Effector memory CD4-positive, alpha-beta T cell (primary cell): ENCODE measurements at places on chromosomes 5 and 9.
A peak's percentile ranks its signal among the peaks of the same experiment; 100 is the strongest.

GRCh38 chr5:127834094-127834531 lies 130.9 kb downstream of the CCDC192 start:
- DNase-seq, result no peak

GRCh38 chr5:3606121-3606831 lies 10.6 kb downstream of the IRX1 start:
- DNase-seq, result no peak

DNA sequence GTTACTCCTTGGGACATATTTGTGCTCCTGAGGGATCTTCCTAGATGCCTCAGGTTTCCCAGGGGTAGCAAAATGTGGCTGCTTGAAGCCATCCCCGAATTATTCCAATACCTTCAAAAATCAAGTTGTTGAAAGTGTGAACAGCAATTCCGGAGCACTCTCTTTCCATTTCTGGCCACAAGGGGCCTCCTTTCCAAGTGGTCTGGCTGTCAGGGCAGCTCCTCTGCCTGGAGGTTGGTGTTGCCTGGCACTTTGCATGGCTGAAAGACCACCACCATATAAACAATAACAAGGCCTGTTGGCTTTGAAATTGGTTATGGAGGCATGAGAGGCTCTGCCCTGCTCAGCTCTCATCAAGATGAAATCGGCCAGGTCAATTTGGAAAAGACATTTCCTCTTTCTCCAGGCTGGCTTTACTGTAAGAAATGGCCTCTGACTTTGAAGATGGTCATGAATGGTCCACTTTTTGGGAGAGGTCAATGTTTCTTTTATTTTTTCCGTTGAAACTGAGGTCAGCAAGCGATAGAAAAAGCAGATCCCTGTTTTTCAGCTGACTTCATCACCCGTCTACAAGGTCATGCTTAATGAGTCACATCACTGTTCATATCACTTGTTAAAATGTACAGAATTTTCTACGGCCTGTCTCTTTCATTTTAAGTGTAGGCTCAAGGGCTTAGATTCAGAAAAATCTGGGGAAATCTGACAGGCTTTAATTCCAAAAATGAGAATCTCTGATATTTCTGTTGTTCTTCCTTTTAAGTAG lies 481.1 kb upstream of the ZNF608 start:
- no peak for DNase-seq

GRCh38 chr9:72476617-72477437 lies 44.6 kb upstream of the TMC1 start:
- DNase-seq, result peak; percentile 2

DNA sequence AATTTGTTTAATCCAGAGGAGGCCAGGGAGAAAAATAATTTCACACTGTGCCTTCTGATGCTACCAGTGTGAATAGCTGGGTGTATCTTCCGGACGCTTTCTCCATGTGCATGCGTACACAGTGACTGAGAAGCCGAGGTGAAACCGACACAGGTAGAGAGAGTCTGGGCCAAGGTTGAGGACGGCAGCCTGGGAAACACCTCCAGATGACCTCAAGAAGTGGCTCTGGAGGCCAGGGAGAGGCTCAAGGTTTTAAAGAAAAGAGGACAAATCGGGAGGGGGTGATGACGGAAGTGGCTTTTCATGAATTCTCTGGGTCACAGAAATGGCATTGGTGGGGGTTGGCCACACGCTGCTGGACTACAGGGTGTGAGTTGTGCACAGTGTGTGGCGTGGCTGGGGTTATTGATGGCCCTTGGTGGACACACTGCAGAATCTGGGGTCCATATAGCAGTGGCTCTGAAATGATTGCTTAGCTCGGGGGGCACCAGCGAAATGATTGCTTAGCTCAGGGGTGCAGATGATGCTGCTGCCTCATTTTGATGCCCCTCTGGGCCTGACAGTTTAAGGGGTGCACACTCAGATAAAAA lies 34.1 kb upstream of the LRRC14B start:
- DNase-seq, result no peak

GRCh38 chr5:58357121-58357520 lies 102.8 kb downstream of the PLK2 start:
- DNase-seq, result no peak

- no peak for DNase-seq
Measured at GRCh38 chr5:151678713-151679112, 8.0 kb downstream of the SPARC start.

DNA sequence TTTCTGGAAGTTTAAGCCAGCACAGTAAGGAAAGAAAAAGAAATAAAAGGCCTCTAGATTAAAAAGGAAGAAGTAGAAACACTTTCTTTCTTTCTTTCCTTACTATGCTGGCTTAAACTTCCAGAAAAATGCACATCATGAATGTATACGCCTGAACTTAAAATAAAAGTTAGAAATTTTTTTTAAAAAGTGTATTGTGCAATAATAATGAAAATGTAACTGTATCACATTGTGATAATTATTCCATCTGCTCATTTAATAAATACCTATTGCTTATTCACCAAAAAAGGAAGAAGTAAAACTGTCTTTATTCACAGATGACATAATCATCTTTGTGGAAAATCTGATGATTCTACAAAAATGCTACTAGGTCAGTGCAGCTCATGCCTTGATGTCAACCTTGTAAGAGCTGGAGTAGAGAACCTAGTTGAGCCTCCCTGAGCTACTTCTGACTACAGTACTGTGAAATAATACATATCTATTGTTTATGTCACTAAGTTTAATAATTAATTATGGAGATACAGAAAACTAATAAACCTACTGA lies 49.4 kb downstream of the MCTP1 start:
- no peak for DNase-seq

GRCh38 chr5:73120222-73121118 lies at the start of gene TMEM171:
TMEM171 (plus strand) TSS chr5:73120575; CDS start chr5:73123374, 2,799 bp downstream.
- peak; percentile 5 for DNase-seq

DNA sequence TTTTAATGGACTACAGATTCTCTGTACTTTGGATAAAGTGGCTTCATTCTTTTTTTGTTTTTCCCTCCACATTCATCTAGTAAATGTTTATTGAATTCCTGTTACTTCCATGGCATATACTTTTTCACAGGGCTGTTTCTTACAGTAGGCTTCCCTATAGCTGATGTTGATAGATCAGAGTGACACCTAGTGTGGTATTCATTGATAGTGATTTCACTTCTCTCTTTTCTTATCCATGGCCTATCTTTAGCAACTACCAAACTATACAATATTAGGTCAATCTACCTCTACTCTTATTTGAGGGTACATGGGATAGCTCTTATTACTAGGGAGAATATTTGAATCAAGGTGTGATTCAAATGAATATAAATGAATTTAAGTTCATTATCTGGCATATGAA lies 35.8 kb downstream of the FSD1L start:
- no peak for DNase-seq

- DNase-seq, result no peak
Measured at GRCh38 chr5:126707080-126707479, 69.9 kb upstream of the LMNB1 start.

DNA sequence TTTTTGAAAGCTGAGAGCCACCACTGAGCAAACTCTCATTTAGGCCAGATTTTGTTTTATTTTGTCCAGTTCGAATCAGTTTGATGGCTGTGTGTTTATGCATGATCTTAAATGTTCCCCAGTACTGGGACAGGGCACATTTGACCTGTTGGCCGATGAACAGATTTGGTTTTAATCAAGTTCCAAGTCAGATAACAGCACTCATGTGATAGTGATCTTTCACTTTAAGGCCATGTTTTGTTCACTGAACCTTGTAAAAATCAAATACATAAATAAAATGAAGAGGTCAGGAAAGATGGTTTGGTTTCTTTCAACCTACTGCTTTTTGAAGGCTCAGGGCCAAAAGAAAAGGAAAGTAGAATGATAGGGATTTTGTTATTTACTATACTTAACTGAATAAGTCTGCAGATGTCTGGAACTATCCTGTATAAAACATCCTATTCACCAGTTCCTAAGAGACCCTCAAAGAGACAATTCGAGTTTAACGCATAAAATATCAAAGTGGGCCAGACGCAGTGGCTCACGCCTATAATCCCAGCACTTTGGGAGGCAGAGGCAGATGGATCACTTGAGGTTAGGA lies 77.2 kb downstream of the PGM5 start:
- DNase-seq, result no peak
